AML-193 (cell line): ENCODE measurements at places on chromosomes 1 and 21.

- no peak for DNase-seq
Measured at GRCh38 chr1:26993237-26994019, at the start of gene TRNP1. Gene TRNP1, plus strand, starts transcription at chr1:26993692. Its CDS starts 95 bp downstream, at chr1:26993787.

DNA sequence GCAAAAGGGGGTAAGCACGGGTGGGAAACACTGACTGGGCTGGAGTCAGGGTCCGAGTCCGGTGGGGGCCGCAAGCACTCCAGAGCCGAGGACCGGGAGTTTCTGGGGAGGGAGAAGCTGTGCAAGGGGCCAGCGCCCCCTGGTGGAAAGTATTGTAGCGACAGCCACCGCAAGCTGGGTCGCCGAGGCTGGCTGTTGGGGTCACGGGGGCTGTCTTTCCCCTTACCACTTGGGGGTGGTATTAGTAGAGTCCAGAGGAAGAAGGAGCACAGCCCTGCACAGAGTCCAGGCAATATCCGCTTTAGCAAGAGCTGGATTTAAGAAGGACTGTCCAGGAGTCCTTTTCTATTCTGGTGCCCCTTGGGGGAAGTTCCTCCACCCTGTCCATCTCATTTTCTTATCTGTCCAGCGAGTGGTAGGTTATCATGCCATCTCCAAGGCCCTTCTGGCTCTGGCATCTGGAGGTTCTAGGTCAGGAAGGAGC is 17.9 kb upstream of the ETV3 start:
- peak; percentile 8 for DNase-seq

GRCh38 chr1:158930504-158930903 is 848 bp upstream of the PYHIN1 start:
- DNase-seq = no peak

DNA sequence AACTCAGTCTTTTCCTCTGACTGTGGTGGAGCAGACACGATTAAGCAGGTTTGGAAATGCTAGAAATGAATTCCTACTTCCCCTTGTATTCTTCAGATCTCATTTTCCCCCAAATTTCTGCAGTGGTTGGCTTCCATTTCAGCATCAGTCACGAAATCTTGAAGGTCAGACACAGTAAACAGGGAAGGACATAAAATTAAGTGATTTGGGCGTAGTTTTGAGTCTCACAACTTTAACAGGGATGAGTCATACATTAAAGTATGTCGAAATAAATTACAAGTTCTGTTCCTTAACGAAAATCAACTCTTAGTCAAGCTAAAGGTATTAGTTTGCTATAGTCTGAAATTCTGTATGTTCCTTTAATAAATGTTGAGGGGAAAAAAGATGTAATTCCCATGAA is 61.1 kb downstream of the HNRNPR start:
- DNase-seq = no peak

- DNase-seq = no peak
Measured at GRCh38 chr1:245488346-245489129, 333.8 kb downstream of the KIF26B start.
